ENCODE measurements at places on chromosomes 6 and 20.

DNA sequence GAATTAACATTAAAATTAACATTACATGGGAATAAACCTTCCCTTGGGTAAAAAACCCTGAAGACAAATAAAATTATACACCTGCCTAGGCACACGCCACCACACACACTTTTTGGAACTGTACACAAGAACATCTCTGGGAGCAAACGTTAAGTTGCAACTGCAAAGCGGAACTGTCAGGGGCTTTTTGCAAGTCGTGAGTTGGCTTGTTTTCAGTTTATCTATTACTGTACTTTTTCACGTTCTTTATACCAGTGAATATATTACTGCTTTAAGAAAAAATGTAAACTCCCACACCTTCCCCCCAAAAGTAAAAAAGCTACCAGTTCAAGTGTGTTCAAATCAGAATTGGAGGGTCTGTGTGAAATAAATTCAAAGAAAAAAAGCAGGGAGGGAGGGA lies 65.5 kb upstream of the NFATC2 start:
- no peak for DNase-seq

DNA sequence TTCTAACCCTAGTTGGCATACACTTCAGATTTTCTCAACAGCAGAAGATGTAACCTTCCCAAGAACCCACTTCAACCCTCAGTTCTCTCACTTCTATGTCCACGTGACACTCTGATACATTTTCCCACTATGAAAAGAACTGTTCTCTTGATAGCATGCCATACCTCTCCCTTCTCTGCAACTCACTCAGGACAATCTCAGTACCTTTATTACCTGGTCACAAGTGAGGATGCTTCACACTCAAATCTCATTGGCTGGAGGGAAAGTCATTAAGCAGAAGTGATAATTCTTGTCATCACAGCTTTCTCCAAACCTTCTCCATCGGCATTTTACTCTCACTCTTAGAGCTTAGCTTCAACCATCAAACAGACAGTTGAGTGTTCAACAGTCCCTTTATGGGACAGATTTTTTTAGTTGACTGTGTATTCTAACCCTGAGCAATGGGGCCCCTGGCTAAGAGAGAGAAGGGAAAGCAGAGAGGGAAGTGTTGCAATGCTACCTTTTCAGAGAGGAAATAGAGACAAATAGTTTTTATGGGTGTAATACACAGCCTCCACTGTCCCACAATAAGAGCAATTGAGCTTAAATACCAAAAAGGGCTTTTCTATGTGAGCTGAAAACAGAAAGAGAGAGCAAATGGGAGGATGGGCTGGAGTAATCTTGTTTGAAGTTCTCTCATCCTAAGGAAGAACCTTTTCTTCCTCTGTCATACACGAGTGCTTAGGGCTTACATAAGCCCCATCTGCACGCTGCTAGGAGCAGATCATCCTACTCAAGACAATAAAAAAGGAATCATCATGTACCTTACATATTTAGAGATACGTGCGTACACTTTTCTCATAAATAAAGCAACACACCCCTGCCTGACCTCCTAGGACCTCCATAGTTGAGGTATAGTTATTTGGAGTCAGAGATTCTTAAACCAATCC lies 16.0 kb downstream of the HLA-DPA1 start:
- DNase-seq = no peak

DNA sequence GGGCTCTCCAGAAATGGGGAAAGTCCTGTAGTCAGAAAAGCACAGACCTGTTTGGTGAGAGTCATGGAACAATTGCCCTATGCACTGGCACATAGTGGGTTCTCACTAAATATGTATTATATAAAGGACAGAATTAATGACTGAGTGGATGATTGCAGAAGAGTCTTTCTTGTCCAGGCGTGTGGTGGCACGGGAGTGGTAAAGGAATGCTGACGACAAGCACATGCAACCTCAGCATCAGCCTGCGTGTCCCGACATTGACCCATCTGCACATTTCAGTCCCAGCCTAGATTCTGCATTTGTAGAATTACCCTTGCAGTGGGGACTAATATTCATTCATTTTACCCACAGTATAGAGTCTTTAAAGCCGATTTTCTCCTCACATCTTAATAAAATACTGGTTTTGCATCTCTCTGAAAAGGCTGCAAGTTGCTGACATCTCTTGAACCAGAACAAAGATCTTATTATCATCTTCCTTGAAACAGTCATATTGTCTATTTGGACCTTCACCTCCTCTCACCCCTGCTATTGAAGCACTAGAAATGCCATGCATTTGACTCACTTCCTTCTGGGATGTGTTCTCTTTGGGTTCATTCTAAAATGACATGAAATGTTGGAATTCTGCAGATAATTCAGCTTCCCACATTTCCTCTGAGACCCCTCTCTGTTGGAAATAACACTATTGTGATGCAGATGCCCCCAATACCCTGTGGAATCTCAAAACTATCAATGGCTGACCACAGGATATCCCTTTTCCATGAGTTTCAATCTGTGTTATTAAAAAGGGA lies 883.6 kb upstream of the FLRT3 start:
- no peak for DNase-seq

GRCh38 chr20:18091623-18092022 lies 33.9 kb upstream of the OVOL2 start:
- no peak for DNase-seq

- peak; percentile 32 for DNase-seq
These were observed 43.4 kb downstream of the RALY start for GRCh38 chr20:34037121-34037520.

DNA sequence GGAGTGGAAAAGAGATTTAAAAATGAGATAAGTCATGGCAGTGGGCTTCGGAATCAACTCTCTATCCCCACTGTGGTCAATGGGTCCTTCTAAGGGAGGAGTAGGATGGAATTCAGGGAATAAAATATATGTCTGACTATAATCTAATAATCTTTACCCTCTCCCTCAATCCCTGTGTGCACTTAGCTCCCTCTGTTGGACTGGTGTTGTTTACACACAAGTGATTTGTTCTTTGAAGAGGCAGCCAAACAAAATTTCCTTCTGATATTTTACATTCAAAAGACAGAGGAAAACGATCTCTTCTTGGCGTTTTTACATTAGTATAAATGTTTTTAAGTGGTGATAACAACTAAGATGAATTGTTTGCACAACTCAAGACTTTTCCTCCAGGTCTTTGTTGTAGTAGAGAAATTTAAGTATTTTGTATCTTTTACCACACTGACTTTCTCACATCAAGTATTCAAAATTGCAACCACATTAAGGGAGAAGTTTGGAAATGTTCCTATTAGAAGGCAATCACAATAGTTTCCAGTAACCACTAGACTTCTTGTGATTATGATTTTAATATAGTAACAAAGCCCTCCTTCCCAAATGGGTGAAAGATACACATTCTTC lies 317.8 kb downstream of the CENPW start:
- DNase-seq = peak; percentile 21

DNA sequence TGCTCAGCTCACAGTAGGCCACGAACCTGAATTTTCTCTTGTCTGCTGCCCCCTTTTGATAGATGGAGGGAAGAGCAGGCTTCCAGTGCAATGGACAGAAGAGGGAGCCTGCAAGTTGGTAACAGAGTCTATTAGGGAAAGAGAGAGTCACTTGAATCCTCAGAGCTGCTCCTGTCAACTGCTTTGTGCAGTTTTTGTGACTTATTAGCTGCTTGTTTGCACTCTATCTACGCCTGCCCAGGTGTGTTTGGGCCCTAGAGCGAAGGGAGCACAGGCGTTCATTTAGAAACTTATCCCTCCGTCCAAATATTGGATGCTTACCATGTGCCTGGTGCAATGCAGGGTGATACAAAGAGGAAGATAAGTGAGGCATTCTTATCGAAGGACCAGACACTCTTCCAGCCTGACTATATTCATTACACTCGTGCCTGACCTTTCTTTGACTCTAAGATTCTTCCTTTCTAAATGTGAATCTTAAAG lies 11.6 kb upstream of the SLC2A12 start:
- DNase-seq = peak; percentile 76

Measured in hematopoietic multipotent progenitor cell treated with erythropoietin and hydrocortisone succinate and interleukin-3 and kit ligand, for 8 days (in vitro differentiated cells).